ENCODE measurements at places on chromosomes 7 and 10.
A peak's percentile ranks its signal among the peaks of the same experiment; 100 is the strongest.

DNA sequence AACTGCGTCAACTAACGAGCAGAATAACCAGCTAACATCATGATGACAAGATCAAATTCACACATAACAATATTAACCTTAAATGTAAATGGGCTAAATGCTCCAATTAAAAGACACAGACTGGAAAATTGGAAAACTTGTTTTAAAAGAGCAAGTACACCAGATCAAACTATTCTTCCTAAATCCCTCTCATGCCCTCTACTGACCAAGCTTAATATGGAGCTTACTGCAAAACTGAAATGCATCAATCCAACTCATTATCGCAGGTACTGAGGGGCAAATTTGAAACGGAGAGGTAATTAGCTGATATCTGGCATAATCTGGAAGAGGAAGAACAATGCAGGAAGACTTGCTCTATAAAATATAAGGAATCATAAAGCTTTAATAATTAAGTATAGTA is 1223.8 kb downstream of the NXPH1 start:
- no peak for DNase-seq

GRCh38 chr7:100266576-100267354 is 40.7 kb upstream of the SPDYE3 start:
- no peak for DNase-seq

GRCh38 chr10:3460420-3461128 is 288.0 kb upstream of the PITRM1 start:
- no peak for DNase-seq

GRCh38 chr10:103333934-103334520 is 16.9 kb downstream of the PCGF6 start:
- DNase-seq: no peak

- no peak for DNase-seq
Measured at GRCh38 chr10:113162960-113163359, 212.9 kb downstream of the TCF7L2 start.

DNA sequence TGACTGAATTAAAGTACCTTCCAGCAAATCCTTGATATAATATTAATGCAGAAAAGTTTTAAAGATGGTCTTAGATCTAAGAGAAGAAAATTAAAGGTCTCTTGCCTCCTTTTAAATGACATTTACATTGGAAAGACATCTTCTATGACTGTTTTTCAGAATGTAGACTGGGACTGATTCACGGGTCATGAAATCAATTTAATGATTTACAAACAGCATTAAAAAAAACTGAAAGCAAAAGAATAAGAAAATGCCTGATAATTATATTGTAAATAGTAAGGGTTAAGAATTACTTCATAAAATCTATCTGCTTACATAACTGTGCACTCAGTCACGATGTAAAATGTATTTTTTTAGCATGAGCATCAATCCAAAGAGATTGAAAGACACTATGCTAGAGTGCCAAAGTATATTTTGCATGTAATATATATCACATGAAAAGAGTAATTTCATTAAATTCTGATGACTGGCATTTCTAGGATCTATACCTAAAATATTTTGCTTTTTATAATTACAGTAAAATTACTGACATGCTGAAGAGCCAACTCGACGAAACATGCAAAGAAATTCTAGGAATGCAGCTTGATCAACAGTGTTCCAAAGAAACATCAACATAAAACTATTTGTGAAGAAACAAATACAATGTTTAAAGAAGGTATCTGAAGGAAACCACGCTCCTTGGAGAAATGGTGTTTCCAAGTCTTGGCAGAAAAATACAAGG is 35.1 kb downstream of the RTKN2 start:
- no peak for DNase-seq

DNA sequence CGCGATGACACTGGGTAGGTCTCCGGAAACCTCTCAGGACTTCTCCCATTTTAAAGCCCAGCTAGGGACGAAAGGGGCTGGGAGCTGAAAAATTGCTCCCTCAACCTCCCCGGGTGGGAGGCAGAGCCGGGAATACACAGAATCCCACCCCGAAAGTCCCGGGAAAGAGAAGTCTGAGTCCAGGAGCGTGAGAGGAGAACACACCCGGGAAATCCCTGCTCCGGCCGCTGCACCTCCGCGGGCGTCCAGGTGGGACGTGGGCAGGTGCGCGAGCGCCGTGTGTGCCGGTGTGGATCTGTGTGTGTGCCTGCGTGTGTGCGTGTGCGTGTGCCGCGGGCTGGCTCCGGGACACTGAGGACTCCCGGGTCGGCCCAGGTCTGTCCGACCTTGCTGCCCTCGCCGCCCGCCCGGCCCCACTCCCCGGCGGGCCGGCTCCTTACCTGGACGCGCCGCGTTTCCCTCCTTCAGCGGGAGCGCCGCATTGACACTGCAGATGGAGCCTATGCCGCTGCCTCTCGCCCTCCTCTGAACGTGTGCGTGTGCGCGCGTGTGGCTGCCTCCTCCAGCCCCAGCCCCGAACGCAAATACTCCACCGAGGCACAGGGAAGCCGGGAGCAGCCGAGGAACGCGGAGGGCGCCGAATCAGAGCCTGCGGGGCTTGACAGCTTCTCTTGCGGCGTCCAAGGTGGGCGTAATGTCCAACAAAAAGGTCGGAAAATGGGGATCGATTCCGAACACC is at the start of gene PLXNA4:
Gene PLXNA4 (minus strand): TSS at position 489 of the 739 bp plus-strand sequence. CDS start 67,777 bp downstream, outside the sequence.
- no peak for DNase-seq

- peak; percentile 90 for DNase-seq
Measured at GRCh38 chr7:99558306-99559174, at the start of gene ZNF655. Gene ZNF655, plus strand, starts transcription at chr7:99558642. Its CDS starts 1,918 bp downstream, at chr7:99560560.

DNA sequence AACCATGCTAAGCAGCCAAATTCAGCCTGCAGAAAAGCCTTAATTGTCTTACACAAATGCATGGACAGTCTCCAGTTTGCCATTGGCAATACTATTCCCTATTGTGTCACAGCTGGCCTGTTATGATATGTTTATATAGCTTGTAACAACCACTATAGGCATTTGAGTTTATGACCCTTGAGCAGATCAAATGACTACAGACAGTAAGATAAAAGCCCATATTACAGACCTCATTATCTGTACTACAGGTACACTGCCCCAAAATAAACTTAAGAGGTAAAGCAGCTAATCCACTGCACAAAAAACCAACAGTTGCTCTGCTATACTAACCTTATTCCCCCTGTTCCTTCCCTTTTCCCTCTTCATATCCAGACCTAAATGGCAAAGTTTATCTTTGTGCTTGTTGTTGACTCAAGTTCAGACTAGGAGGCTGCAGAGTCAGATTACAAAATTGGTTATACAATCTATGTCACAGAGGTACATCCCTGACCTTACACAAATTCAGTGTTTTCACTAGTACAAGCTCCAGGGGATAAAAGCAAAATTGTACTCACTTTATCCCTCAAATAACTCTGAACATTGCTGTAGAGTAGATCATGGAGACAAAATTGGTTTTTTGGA is 218.4 kb downstream of the GRM8 start:
- no peak for DNase-seq

DNA sequence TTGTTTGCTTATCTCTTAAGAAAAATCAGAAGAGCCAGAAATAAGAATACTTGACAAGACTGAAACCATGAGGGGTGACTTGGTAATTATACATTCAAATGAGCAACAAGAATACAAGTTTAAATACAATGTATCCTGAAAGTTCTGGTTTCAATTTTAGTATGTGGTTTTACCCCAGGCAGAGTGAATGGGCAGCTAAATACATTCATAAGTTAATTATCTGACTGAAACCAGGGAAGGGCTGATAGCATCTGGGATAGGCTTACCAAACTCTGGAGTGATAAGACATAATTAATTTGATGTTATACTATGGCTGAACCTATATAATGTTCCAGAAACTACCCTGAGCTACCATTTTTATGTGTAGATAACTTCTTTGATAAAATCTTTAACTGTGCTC is 252.2 kb upstream of the PLXNA4 start:
- peak; percentile 18 for DNase-seq

Data from GM06990 (cell line).